ENCODE measurements at places on chromosomes 7 and 10.

DNA sequence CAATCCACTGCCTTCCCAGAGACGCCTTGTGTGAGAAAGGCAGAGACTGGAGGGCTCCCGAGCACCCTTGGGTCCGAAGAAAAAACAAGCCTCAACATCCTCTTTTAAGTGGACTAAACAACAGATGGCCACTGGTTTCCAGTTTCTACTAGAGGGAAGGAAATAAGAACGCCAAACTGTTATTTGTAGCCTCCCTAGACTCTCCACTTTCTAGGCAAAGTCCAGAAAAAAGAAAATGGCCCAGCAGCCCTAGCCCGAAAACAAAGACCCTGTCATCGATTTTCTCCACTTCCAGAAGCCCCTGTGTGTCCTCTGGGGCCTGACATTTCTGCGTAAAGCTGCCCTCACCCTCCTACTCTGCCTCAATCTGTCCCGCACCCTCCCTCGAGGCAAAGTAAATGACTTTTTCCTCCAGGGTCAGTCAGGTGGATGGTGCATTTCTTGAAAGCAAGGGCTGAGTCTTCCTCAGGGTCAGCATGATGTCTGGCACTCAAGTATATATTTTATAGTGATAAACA is 6.0 kb downstream of the RGS10 start:
- no peak for DNase-seq

DNA sequence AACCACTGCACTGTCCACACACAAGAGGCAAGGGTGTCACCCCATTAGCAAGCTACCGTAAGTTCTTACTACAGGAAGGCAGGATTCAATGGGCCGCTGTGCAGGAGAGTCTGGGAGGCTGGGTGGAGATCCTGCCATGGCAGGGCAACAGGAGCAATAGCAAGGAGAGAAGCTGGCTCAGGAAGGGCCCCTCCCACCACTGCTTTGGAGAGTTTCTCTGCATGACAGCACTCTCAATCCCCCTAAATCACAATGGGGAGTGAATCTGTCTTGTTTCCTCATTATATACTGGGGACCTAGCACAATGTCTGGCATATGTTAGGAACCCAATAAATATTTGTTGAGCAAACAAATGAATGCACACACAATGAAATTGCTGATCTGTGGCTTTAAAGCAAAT is 83.2 kb upstream of the SFMBT2 start:
- no peak for DNase-seq

DNA sequence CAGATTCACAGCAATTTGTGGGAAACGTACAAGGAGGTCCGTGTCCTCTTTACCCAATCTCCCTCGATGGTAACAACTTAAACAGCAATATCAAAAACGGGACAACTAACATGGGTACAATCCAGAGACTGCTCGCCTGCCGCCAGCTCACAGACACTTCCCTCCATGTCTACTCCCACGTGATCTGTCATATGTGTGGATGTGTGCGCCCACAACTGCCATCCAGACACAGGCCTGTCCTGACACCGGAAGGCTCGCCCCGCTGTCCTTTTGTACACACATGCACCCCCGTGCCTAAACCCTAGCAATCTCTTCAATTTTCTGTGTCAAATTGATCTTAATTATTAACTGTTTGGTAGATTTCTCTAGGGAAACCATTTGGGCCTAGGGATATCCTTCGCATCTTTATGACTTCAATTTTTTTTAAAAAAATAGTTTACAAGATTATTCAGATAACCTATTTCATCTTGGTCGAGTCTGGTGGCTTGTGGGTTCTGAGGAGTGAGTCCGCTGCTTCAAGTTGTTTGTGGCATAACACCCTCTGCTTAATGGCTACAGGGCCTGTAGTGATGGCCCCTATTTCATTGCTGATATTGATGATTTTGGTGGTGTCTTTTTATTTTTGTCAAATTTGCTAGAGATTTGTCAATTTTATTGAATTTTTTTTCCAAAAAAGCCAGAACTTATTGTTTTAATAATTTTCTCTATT is 260.6 kb downstream of the MAD1L1 start:
- DNase-seq: no peak

DNA sequence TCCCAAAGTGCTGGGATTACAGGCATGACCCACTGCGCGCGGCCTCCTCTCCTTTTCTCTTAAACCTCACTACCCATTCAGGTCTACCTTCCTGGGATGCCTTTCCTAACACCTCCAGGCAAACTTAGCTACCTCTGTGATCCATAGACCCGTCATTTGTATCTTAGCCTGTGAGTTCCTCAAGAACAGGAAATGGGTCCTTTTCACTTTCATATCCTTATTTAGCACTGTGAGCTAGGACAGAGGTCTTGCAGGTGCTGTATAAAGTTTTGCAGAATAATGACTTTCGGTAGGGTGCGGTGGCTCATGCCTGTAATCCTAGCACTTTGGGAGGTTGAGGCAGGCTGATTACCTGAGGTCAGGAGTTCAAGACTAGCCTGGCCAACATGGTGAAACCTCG is 215.7 kb downstream of the RELN start:
- DNase-seq: no peak

DNA sequence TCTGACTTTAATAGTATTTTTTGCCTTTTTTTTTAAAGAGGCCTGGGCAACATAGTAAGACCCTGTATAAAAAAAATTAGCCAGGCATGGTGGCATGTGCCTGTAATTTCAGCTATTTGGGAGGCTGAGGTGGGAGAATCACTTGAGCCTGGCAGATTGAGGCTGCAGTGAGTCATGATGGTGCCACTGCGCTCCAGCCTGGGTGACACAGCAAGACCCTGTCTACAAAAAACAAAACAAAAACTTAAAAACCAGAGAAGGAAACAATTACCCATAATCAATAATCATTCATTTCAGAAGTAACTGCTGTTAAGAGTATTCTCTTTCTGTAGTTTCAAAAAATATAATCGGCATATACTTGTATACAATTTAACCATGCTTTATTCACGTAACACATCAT is 28.0 kb downstream of the VPS26A start:
- no peak for DNase-seq

DNA sequence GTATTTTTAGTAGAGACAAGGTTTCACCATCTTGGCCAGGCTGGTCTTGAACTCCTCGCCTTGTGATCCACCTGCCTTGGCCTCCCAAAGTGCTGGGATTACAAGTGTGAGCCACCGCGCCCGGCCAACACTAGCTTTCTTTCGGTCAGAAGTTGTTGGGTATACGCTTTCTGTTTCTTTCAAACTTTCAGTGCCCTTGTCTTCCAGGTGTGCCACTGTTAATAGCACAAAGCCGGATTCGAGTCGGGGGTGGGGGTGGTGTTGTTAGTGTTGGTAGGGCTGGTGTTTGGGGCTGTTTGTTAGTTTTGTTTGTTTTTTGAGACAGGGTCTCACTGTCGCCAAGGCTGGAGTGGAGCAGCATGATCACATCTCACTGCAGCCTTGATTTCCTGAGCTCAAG is 33.8 kb upstream of the NANOS1 start:
- no peak for DNase-seq

- no peak for DNase-seq
These were observed 28.9 kb upstream of the SAMD9L start for GRCh38 chr7:93176992-93177580.

DNA sequence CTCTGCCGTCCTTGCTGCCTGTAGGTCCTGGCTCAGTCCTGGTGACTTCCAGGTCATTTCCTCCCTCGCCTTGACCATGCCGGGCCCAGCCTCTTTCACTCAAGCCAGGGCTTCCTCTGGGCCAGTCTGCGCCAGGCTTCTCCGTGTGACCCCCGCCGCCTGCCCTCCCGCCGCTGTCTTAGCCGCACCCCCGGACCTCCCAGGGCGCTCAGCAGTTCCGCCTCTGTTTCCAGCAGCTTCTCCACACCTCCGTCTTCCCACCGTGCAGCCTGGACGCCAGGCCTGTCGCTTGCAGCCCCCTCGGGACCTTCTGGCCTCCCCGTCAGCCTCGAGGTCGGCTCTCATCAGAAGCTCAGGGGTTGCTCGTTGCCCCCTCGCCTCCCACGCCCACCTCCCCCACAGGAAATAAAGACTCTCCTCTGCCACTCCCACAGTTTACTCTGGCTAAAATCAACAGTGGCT is 123.0 kb upstream of the FZD8 start:
- DNase-seq: no peak

DNA sequence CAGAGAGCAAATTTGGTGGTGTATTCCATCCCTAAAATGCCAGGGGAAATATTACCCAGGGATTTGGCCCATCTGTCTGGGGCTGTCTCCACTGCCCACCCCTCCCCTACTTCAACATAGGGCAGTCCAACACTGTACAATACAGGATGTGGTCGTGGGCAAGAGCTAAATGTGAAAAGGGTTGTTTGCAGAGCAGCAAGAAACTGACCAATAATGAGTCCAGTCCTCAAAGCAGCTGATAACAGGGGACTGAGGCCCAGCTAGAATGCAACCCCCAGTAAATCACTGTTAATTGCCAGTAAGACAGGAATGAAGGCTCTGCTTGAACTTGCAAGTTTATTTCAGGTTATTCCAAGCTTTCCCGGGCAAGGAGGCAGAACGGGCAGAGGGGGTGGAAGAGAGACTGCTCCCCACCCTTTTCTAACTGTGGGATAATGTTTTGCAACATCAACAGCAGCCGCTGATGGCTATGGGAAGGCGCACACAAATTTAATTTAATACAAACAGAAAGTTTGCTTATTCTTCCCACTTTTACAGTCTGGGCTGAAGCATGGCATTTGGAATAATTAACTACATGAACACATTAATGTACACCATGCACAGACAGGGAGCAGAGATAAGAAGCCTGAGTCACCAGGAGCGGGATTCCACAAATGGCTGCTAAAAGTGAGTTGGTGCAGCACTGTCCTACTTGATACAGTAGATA is 36.8 kb downstream of the AFAP1L2 start:
- no peak for DNase-seq

DNA sequence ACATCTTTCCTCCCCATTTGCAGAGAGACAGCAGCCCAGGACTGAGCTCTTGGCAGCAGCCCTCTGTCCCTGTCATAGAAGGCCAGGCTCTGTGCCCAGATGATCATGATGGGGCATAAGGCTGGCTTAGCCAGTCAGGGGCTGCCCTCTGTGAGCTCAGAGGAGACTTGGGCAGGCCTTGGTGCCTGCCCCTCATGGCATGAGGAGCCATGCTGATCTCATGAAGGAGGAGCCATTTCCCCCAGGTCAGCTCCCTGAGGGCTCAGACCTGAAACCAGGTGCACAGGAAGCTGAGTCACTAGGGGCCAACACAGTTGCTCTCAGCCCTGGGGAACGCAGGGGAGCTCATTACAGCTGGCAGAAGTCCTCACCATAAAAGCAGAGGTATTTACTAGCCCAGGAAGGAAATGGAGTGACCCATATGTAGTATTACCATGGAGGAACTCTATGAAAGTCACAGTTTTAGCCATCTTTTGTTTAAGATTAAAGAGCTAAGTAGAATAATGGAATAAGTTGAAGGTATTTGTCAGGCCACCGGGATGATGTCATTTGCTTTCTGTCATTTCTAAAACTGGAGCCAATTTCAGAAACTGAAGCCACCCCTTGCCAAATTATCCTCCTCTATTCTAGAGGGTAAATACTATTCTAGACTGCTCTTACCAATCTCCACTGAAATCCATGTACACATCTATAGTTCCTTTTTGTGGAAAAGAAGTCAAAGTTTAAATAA is 362.4 kb upstream of the ZNF32 start:
- DNase-seq: no peak

- no peak for DNase-seq
These were observed 1063.5 kb upstream of the LRRN3 start for GRCh38 chr7:110027385-110027784.

DNA sequence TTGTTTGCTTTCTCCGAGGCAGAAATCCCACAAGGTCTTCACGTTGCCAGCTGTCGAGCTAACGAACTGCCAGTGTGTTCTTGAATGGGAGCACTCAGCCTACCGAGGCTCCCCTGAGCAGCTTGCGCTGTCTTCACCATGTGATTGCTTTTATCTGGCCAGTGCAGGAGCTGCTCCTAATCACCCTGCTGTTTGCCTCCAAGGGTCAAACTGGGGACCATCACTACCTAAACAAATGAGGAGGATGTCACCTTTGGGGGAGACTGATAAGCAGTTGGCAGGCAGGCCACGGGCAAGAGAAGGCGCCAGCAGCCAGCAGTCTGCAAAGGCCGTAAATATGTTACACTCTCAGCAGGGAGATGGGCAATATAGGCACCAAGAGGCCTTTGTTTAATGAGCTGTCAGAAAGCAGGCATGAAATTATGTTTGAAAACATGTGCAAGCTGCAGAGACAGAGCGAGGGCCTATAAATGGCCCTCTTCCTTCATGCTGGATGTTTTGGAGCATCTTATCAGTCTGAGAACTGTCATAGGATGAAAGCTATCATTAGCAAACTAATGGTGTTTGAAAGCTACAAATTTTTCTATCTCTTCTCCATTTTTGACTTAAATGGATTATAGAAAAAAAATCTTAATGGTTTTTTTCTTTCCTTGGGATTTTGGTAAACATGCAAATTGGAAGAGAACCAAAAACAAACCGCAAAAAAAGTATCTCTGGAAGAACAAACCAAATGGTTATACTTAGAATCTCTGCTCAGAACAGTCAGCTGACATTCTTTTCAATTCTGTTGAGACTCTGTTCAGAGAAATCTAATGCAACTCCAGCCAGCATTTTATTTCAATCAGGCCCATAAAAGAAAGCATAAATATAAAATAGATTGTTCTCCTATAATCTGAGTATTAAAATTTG is 267.3 kb upstream of the NPVF start:
- DNase-seq: no peak

DNA sequence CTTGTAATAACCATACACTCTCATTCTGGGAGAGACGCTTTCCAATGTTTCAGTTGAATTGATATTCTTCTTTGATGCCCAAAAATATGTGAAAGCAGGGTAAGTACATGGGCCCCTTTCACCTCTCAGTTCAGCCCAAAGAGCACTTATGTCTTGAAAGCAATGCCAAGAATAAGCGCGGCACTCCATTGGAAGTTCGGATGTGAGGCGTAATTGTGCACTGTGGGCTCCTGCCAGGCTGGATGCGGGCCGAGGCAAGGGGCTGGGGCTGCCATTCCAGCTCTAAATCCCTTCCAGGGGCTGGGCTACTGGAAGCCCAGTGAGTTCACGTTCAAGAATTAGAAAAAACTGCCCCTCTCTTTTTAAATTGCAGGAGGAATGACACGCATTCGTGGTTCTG is 113.8 kb downstream of the EBF3 start:
- no peak for DNase-seq

DNA sequence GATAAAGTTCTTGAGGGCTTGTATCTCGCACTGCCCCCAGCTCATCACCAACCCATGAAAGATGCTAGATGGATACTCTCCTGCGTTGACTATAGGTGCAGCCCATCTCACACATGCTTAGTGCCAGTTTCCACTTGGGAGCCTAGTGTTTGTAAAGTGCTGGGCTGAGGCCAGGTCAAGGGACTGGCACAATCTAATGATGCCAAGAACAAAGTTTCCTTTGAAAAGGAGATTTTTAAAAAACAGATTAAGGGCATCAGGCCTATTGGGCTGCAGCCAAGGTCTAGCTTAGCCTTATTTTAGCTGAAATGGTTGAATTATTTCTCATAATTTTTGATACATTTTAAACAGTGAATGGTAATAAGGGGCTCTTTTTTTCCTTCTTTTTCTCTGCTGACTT is 259.0 kb downstream of the ADRA2A start:
- DNase-seq: no peak
